ENCODE measurements at places on chromosomes 2 and 18.

DNA sequence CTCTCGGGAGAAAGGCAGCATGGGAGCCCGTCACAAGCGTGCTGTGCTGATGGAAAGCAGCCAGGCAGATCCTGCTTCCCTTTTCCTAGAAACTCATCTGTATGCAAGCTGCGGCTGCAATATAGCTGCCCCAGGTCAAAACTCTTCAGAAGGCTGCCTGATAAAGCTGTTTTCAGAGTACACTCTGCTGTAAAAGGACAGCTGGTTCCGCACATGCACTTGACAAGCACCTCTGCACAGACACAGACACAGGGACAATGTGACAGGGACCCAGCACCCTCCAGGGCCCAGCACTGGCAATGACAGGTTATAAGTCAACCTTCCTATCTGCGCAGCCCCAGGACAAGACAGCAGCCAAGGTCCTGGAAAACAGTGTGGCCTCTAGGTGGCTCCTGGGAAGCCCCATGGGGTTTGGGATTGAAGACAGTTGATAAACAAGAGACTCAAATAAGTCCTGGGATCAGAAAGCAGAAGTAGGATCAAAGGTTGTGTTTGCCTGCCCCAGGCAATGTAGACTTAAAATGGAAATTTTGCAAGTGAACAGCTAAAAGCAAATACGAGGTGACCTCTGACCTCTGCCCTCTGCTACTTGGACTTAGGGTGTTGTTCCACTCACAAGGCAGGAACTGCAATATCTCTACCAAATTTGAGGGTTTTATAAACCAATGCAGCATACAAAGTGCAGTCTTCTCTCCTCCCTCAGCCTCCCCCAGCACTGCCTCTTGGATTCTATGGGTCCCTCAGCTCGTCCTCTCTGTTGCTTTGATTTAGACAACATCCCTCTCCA is 16.9 kb downstream of the SLC66A2 start:
- DNase-seq = no peak

GRCh38 chr2:95158891-95159619 is 593 bp downstream of the ZNF514 start:
- peak; percentile 35 for DNase-seq

GRCh38 chr18:27954226-27954625 is 222.7 kb downstream of the CDH2 start:
- DNase-seq = peak; percentile 45

DNA sequence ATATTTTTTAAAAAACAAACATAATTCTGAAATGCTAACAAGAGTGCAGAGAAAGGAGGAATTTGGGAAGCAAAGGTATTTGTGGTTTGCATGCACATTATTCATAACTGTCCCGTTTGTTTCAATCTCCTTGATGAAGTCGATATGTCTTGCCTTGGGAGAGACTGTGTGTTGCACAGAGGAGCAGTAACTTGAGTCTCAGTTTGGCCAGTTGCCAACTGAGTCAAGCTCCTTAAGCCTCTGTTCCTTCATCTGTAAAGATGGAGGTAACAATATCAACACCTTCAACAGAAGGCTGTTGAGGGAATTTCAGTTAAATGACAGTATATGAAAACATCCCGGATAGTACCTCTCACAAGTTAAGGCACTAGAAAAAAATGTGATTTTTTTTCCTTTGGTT is 226.2 kb downstream of the ASXL3 start:
- DNase-seq = peak; percentile 62

DNA sequence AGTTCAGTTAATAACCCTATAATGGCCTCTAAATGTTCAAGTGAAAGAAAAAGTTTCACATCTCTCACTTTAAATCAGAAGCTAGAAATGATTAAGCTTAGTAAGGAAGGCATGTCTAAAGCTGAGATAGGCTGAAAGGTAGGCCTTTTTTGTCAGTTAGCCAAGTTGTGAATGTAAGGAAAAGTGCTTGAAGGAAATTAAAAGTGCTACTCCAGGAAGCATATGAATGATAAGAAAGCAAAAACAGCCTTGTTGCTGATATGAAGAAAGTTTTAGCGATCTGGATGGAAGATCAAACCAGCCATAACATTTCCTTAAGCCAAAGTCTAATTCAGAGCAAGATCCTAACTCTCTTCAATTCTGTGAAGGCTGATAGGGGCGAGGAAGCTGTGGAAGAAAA is 10.1 kb downstream of the PLCL1 start:
- DNase-seq = no peak
